ENCODE measurements at places on chromosomes 2 and 18. TPM values are rescaled to one million over a fixed set of nuclear protein-coding genes. Genes with fewer than 3 reads are reported as not detected.

ACOXL gene
- not detected for total RNA-seq

CNTNAP5 gene
- 2.5 TPM for total RNA-seq

DLGAP1 gene
- 2.1 TPM for total RNA-seq

MZT2B gene
- 159 TPM for total RNA-seq

GRCh38 chr2:193963472-193964119 is 1693.4 kb upstream of the SLC39A10 start:
- no peaks in the 10 kb centered on the region for H3K27me3 ChIP-seq
- no peak overlapping the region for H3K4me3 ChIP-seq
- DNase-seq, result no peak

DNA sequence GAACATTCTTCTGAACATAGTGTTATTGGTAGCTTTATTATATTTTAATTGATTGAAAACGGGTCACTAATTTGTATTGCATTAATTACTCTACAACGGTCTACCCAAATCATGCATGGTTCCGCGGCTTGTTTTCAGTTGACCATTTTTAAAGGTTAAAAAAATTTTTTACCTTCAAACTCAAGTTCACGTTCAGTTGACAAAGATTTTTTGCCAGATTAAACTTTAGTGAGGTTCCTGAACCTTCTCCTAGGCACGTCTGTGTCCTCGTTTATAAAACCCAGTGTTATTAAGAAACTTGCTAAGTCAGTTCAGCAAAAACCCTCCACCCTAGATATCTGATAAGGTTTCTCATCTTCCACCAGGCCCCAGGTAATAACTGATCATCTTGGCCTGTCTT is 331.2 kb downstream of the ALK start:
- no peak for DNase-seq
- no peak overlapping the region for H3K27ac ChIP-seq
- no peaks in the 10 kb centered on the region for H3K36me3 ChIP-seq
- no peaks in the 10 kb centered on the region for H3K27me3 ChIP-seq

- H3K27ac ChIP-seq, result no peak overlapping the region
- no peak overlapping the region for H3K4me3 ChIP-seq
- peaks cover 50% of the 10 kb centered on the region for H3K4me1 ChIP-seq
- no peaks in the 10 kb centered on the region for H3K27me3 ChIP-seq
- no peak for DNase-seq
Observed at GRCh38 chr18:59646228-59646962, 50.8 kb downstream of the CCBE1 start.

DNA sequence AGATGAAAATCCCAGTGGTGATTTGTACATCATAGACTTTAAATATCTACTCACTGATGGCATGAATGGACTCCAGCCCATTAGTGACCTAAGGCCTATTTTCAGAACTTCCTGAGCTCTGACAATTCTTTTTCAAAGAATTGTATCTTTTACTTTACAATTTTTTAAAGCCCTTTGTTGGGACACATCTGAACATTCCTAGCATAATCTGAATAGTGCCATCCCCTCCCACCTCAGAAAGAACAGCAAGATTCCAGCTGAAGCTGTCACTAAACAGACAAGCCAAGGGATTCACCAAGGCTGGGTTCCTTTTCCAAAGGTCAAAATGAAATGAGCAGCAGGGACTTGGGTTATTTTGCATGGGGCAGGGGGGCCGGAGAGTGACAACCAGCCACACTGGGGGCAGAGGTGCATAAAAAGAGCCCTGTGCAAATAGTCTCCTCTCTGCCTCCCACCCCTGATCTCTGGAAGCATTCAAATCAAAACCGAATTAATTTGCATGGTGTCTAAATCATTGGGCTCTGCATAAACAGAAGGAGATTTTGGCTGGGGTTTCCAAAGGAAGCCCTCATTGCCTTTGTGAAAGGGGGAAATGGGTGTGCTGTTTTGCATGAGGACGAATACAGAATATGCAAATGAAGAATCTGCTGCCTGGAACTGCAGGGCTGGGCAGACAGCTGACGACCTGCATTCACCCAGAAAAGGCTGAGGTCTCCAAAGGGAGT is 17.2 kb downstream of the EPHA4 start:
- H3K27me3 ChIP-seq, result no peaks in the 10 kb centered on the region
- H3K4me1 ChIP-seq, result peaks cover 29% of the 10 kb centered on the region
- no peak for DNase-seq

- no peak overlapping the region for H3K4me3 ChIP-seq
- H3K27me3 ChIP-seq, result no peaks in the 10 kb centered on the region
- no peaks in the 10 kb centered on the region for H3K4me1 ChIP-seq
- no peak overlapping the region for H3K27ac ChIP-seq
- no peaks in the 10 kb centered on the region for H3K36me3 ChIP-seq
Observed at GRCh38 chr2:233821709-233822100, 32.6 kb downstream of the HJURP start.

All from sigmoid colon (tissue), 7 donors.